GM23248 (cell line): ENCODE measurements at places on chromosomes 11 and 22. TPM values are rescaled to one million over a fixed set of nuclear protein-coding genes. Genes with fewer than 3 reads are reported as not detected.

The PI4KA gene
- 31.1 and 36.5 TPM in 2 replicates for total RNA-seq

- no peak for DNase-seq
These were observed 5.5 kb downstream of the OSM start for GRCh38 chr22:30261134-30261533.

- DNase-seq, result no peak
These were observed 19.6 kb downstream of the VPS37C start for GRCh38 chr11:61141601-61142028.

The IRF7 gene
- 3.7 and 11.8 TPM in 2 replicates for total RNA-seq

- no peak for DNase-seq
These were observed 523.6 kb upstream of the LUZP2 start for GRCh38 chr11:23973244-23973643.

GRCh38 chr11:125020342-125020741 lies 42.8 kb upstream of the SLC37A2 start:
- DNase-seq, result no peak
